ENCODE measurements at places on chromosomes 3 and 15. TPM values are rescaled to one million over a fixed set of nuclear protein-coding genes. Genes with fewer than 3 reads are reported as not detected.

The ZIC1 gene
- 1.2 TPM for total RNA-seq

DNA sequence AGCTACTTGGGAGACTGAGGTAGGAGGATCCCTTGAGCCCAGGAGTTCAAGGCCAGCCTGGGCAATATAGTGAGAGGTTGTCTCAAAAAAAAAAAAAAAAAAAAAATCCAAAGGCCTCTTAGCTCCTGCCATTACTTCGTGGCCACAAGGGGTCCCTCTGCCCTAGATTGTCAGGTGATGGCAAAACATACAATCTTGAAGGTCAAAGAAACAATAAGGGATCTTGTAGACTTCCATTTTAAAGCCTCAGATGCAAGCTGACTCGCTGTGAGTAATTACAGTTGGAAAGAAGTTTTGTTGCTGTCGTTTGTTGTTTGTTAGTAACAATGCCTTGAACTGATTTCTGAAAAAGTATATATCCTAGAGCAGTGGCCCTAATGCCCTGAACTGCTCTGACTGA is 55.9 kb upstream of the PLCL2 start:
- H3K4me3 ChIP-seq = no peak overlapping the region
- peaks cover 12% of the 10 kb centered on the region for H3K4me1 ChIP-seq
- H3K27me3 ChIP-seq = 0 out of 2 replicates have a peak, but pooled peaks cover 4% of the 10 kb centered on the region
- peak overlapping the region; percentile 79 for H3K27ac ChIP-seq
- peak; percentile 80 for DNase-seq

GRCh38 chr3:184748219-184749135 is 36.6 kb upstream of the MAGEF1 start:
- DNase-seq = no peak
- no peak overlapping the region for H3K4me3 ChIP-seq
- no peak overlapping the region for H3K27ac ChIP-seq
- H3K27me3 ChIP-seq = peaks cover 39% of the 10 kb centered on the region
- H3K4me1 ChIP-seq = peaks cover 6% of the 10 kb centered on the region
- H3K36me3 ChIP-seq = no peaks in the 10 kb centered on the region

The AADACL2 gene
- total RNA-seq = not detected

DNA sequence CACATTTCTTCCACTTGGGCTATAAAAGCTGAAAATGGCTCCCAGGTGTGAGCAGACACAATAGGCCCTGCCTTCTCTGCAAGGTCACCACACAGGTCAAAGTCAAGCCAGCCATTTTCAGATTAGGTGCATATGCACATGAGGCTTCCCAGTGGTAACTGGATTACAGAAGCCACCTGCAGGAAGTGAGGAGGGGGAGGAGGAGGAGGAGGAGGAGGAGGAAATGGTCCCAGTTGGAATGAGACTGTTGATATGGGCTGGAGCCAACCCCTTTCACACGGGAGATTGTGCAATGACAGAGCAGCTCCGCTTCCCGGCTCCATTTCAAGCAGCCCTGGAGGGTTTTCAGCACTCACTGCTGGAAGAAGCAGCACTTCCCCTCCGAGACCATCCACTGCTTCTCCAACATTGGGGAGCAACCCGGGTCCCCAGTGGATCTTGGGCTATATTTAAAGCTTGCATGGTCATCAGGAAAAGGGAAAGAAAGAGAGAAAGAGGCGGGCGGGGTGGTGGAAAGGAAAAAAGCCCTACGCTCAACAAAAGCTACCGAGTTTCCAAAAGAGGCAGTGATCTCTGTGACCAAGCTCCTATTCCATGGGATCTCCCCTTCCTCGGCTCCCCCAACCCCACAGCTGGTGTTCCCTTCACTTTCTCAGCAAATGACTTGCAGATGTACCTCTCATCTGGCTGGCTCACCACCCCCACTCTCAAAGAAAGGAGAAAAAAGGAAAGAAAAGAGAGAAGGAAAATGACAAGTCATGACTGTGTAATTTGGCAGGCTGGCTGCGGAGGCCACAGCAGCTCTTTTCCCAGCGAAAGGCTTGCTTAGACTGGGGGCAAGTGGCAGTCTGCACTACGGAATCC is 58.3 kb downstream of the LRIG1 start:
- no peaks in the 10 kb centered on the region for H3K27me3 ChIP-seq
- no peaks in the 10 kb centered on the region for H3K36me3 ChIP-seq
- DNase-seq = peak; percentile 62
- peaks cover 39% of the 10 kb centered on the region for H3K4me1 ChIP-seq
- peak overlapping the region; percentile 85 for H3K4me3 ChIP-seq

DNA sequence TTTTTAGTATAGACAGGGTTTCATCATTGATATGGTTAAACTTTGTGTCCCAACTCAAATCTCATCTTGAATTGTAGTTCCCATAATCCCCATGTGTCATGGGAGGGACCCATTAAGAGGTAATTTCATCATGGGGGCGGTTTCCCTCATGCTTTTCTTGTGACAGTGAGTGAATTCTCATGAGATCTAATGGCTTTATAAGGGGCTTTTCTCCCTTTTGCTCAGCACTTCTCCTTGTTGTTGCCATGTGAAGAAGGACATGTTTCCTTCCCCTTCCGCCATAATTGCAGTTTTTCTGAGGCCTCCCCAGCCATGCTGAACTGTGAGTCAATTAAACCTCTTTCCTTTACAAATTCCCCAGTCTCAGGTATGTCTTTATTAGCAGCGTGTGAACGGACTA is 20.2 kb upstream of the ZNF710 start:
- H3K27me3 ChIP-seq = peaks cover 41% of the 10 kb centered on the region
- H3K4me1 ChIP-seq = no peaks in the 10 kb centered on the region
- no peak overlapping the region for H3K27ac ChIP-seq

GRCh38 chr3:136802481-136802996 is 16.4 kb upstream of the SLC35G2 start:
- H3K36me3 ChIP-seq = no peaks in the 10 kb centered on the region
- no peak overlapping the region for H3K4me3 ChIP-seq
- H3K27ac ChIP-seq = no peak overlapping the region

DNA sequence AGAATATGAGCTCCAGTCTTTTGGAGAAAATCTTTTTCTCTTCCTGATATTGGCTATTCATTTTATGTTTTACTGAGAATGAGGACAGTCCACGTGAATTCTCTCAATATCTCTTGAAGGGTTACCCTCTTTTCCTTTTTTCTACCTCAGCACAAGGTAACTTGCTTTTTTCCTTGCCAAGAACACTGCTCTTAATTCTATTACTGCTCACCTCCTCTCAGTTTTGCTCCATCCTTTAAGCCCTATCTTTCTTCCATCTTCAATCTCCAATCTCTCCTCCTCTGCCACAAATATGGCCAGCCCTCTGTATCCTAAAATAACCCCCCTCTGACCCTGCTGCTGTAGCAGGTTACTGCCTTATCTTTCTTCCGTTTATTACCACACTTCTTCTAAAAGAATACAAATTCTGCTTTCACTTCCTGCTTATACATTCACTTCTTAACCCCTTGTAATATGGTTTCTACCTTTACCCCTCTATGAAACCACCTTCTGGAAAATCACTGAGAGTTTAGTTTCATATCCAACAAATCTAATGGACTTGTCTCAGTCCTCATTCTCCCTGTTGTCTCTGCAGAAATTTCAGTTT is 89.0 kb downstream of the NFKBIZ start:
- no peak for DNase-seq
- no peak overlapping the region for H3K27ac ChIP-seq
- peaks cover 6% of the 10 kb centered on the region for H3K36me3 ChIP-seq
- H3K27me3 ChIP-seq = no peaks in the 10 kb centered on the region
- H3K4me3 ChIP-seq = no peak overlapping the region

The SLC28A2 gene
- not detected for total RNA-seq

DNA sequence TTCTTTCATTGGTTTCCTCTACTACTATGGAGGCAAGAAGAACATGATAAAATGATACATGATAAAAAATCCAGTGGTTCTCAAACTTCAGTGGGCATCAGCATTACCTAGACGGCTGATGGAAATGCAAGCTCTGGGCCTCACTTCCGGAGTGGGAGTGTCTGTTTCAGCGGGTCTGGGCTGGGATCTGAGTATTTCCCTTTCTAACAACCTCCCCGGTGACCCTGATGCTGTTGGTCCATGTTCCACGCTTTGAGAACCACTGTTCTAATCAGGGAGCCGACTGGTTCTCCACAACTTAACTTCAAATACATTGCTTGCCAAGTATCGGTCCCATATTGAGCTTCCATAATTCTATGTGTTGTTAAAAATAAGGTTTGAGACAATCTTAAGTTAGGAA is 712.3 kb upstream of the LMCD1 start:
- DNase-seq = no peak
- H3K4me1 ChIP-seq = no peaks in the 10 kb centered on the region
- no peaks in the 10 kb centered on the region for H3K27me3 ChIP-seq
- no peak overlapping the region for H3K27ac ChIP-seq
- no peak overlapping the region for H3K4me3 ChIP-seq

- no peak overlapping the region for H3K27ac ChIP-seq
- H3K4me3 ChIP-seq = no peak overlapping the region
- no peaks in the 10 kb centered on the region for H3K36me3 ChIP-seq
- DNase-seq = no peak
- H3K27me3 ChIP-seq = peaks cover 22% of the 10 kb centered on the region
Observed at GRCh38 chr3:49641921-49642707, 32.0 kb upstream of the APEH start.

DNA sequence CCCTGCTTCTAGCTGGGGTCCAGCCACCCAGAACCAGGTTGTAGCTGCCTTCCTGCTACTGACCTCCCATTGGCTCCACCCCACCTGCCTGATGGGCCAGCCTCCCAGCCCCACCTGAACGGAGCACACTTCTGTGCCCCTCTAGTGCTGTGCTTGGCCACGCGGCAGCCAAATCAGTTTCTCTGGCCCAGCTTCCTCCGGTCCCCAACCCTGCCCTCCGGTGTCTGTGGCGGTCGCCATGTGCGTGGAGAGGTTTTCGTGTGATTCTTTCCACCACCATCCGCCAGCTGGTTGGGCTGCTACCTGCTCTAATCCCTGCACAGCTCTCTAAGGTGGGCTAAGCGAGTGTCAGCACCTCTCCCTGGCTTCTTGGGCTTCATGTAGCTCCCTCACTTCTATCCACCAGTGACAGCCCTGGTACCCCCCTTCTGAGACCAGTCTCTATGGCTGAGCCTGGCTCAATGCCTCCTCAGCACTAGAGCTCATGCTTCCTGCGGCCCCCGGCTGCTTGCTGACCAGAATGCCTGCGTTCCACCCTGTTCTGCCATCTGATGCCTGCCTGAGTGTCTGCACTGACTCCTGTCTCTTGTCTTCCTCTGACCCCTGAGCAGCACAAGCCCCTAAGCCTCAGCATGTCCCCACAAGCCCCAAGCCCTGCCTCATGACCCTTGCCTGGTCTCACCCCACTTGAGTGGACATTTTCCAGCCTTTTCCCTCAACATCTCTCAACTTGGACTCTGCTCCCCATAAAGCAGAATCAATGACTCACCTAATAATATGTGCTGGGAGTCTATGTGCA is 23.2 kb upstream of the MAGEF1 start:
- H3K4me1 ChIP-seq = peaks cover 28% of the 10 kb centered on the region
- peaks cover 22% of the 10 kb centered on the region for H3K27me3 ChIP-seq
- no peak overlapping the region for H3K4me3 ChIP-seq
- DNase-seq = no peak
- H3K36me3 ChIP-seq = no peaks in the 10 kb centered on the region

DNA sequence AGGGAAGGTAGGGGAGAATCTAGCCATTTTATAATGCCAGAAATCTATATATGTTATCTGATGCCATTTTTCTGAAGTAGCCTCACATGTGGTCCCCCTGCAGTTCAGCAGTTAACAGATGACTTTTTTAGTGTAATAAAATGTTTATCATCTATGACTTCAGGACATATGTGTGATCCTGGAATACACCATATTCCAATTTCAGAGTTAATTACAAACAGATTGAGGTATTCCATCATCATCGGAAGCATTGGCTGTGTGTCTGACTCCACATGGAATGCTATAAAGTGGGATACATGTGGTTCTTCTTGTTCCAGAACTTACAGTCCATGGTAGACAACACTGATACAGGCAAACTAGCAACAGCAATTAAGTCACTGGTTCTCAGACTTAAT is 45.9 kb upstream of the LIMD1 start:
- peak; percentile 32 for DNase-seq
- H3K27ac ChIP-seq = peak overlapping the region; percentile 85
- H3K36me3 ChIP-seq = peaks cover 20% of the 10 kb centered on the region
- H3K4me1 ChIP-seq = peaks cover 99% of the 10 kb centered on the region
- peaks cover 6% of the 10 kb centered on the region for H3K27me3 ChIP-seq

The MITF gene
- total RNA-seq = 25.3 TPM

DNA sequence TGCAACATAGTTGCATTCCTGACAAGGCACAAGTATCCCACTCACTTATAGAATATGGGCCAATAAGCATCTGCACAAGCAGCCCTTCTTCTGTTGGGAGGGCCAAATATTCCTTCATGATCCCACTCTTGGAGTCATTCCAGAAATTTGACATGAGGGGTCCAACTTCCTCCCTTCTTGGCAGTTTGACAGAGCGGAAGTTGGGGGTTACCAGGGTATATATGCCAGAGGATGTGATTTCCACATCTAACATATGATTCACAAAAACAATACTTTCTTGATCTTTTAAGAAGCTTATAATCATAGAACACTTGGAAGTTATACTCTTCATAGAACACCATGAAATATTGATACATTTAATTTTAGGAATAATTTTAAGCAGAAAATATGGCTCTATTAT is 100.9 kb upstream of the CRBN start:
- DNase-seq = no peak
- no peaks in the 10 kb centered on the region for H3K27me3 ChIP-seq
- H3K27ac ChIP-seq = no peak overlapping the region

DNA sequence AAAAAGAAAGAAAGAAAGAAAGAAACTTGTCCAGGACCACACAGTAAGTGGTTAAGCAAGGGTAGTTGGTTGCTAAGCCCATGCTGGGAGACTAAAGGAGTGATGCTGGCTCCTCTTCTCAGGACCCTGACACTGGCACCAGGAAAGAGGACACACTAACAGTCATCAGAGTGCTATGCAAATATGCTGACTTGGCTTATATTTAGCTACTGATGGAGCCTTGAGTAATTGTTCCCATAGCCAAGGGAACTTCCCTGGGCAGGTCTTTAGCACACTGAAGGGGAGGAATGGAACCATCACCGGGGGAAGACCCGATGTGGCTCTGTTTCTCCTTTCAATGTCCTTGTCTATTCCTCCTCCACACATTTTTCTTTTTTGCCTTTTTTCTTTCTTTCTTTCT is 6.2 kb downstream of the TMEM40 start:
- H3K4me1 ChIP-seq = peaks cover 47% of the 10 kb centered on the region
- DNase-seq = no peak
- H3K36me3 ChIP-seq = no peaks in the 10 kb centered on the region
- H3K4me3 ChIP-seq = no peak overlapping the region
- H3K27me3 ChIP-seq = no peaks in the 10 kb centered on the region

- H3K27me3 ChIP-seq = peaks cover 5% of the 10 kb centered on the region
- H3K4me3 ChIP-seq = no peak overlapping the region
- H3K27ac ChIP-seq = no peak overlapping the region
- H3K36me3 ChIP-seq = no peaks in the 10 kb centered on the region
Observed at GRCh38 chr15:78597583-78597982, 23.2 kb downstream of the CHRNA3 start.

GRCh38 chr15:72033711-72034110 is 84.2 kb downstream of the MYO9A start:
- peak overlapping the region; percentile 75 for H3K4me3 ChIP-seq
- peak overlapping the region; percentile 72 for H3K27ac ChIP-seq
- H3K4me1 ChIP-seq = peaks cover 55% of the 10 kb centered on the region
- H3K36me3 ChIP-seq = peaks cover 11% of the 10 kb centered on the region
- DNase-seq = peak; percentile 35

GRCh38 chr15:72197460-72198355 is at the start of gene GRAMD2A:
TSS of gene GRAMD2A (minus strand) at chr15:72197787.
- peak within 1 kb of the TSS; percentile 76 for H3K4me3 ChIP-seq
- no peak for DNase-seq
- H3K27me3 ChIP-seq = peaks cover 17% of the 10 kb centered on the region
- H3K4me1 ChIP-seq = peaks cover 30% of the 10 kb centered on the region
- H3K27ac ChIP-seq = peak within 1 kb of the TSS; percentile 65
